ENCODE measurements at places on chromosomes 7 and 10.

GRCh38 chr7:50754241-50754640 lies 28.5 kb downstream of the GRB10 start:
- DNase-seq = no peak

DNA sequence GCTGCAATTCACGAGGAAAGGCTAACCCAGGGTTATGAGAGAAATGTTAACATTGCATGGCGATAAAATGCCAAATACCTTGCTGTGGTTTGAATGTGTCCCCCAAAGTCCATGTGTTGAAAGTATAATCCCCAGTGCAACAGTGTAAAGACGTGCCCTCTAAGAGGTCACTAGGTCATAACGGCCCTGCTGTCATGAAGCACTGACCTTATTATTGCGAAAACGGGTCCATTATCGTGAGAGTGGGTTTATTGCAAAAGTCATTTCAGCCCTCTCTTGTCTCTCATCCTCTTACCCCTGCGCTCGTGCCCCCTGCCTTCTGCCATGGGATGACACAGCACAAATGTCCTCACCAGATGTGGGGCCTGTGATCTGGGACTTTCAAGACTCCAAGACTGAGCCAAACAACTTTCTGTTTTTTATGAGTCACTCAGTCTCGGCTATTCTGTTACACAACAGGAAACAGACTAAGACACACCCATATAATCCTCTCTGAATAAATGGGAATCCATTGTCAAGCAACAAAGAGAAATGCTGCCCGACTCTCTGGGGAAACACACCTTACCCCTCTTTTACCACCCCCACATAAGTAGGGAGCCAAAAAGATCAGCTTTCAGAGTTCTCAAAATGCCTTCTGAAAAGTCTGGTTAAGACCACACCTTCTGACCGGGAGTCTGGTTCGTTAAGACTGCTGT lies 73.1 kb upstream of the UCN3 start:
- peak; percentile 77 for DNase-seq

GRCh38 chr7:50507898-50508470 lies 57.2 kb downstream of the DDC start:
- no peak for DNase-seq

- DNase-seq = no peak
These were observed 171.7 kb downstream of the KIF20B start for GRCh38 chr10:89873055-89873454.

- DNase-seq = no peak
These were observed at the start of gene SSMEM1 for GRCh38 chr7:130207642-130208041. Gene SSMEM1, plus strand, starts transcription at chr7:130207860. Its CDS starts 51 bp downstream, at chr7:130207911.

GRCh38 chr10:122461729-122462532 lies 578 bp downstream of the HTRA1 start:
- DNase-seq = no peak
